Stimulated activated CD4-positive, alpha-beta T cell treated with anti-CD3 and anti-CD28 coated beads, Interleukin-4, amount 100 ng/mL, for 24 hours (primary cell): ENCODE measurements at places on chromosomes 1 and 21.

- no peak for DNase-seq
Observed at GRCh38 chr1:234745844-234746797, 136.1 kb upstream of the IRF2BP2 start.

DNA sequence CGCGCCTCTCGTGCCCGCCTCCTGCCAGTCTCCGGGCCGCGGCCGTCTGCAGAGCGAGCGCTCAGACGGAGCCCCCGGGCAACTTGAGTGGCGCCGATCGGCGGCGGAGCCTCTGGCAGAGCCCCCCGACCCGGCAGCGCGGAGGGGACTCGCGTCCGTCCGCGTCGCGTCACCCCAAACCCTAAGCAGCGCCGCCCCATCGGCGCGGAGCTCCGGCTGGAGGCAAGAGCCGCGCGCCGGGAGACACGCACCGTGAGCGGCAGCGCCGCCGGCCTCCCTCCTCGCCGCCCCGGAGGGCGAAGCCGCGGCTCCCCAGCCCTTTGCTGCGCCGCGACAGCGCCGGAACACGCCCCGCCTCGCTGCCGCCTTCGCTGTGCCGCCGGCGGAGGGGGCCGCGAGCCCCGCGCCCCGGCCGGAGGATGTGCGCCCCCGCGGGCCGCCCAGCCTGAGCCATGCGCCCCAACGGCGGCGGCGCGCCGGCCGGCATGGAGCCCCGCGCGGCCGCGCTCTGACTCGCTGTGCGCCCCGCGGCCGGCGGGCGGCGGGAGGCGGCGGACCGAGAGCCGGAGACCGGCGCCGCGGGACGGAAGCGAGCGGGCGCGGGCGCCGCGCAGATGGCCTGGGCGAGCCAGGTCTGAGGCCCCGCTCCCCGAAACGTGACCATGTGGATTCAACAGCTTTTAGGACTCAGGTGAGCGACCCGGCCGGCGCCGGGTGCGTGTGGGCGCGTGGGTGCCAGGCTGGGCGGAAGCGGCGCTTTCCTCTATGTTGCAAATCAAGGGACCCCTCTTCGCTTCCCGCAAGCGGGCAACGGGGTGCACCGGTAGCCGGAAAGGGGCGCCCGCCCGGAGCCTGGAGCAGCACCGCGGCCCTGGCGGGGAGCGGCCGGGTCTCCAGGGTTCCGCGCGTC, 610 bp downstream of the AJAP1 start:
- no peak for DNase-seq

DNA sequence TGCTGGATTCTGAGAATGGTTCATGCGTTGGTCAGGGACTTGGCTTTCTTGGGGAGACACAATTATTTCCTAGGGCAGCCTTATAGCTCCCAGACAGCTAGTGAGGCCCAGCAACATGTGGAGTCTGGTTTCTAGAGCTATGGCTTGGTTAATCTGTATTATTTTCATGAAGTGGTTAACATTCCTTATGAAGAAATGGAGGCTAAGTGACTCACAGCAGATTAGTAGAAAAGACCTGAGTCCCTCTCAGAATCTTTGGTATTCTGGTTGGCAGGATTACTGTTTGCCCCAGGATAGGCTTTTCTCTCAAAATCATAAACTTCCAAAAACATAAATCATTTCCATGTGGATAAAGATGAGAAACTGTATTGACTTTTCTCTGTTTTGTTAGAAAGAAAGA, 42.3 kb downstream of the DUSP10 start:
- no peak for DNase-seq

GRCh38 chr1:184935920-184936798, 38.1 kb downstream of the NIBAN1 start:
- DNase-seq: no peak

- DNase-seq: no peak
Observed at GRCh38 chr1:202029727-202030126, 19.3 kb downstream of the ELF3 start.

GRCh38 chr1:187641463-187641862, 812.7 kb downstream of the PLA2G4A start:
- no peak for DNase-seq

DNA sequence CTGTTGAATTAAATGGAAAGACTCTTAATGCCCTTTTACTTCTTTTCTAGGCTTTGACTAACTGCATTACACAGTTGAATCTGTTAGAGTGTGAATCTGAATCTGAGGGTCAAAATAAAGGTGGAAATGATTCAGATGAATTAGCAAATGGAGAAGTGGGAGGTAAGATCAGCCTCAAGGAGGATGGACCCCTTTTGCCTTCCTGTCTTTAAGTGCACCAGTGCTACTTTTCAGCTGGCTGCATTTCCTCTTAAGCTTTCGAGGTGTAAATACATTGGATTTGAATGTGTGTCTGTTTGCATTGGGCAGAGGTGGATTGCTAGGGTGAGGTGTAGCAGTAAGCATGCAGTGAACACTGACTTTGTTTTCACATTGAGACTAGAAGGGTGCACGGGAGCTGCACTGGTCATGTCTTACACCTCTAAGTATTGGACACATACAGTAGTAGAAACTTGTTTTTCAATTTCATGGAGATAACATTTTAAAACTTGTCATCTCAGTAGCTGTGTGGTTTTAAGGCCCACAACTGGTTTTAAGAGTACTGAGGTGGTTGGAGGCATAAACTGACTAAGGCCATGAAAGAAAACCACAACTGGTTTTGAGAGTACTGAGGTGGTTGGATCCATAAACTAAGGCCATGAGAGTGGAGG, 35.4 kb downstream of the MIA3 start:
- peak; percentile 20 for DNase-seq

GRCh38 chr1:57832612-57833011, 408.8 kb upstream of the DAB1 start:
- no peak for DNase-seq

DNA sequence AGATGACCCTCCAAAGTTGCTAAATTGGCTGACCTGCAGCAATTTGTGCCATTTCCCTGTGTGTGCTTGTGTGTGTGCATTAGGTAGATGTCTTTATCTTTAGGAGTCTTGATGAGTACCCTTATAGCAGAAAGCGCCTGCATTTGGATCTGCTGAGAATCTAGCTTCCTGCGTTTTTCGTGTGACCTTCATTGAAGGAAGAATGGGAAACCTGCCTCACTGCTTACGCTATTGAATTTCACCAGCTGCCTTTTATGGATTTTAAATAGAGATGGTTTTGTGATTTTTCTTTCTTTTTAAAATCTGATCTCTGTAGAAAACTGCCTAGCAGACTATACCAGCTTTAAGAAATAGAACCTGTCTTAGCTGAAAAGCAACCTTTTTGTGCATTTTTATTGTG, 124.5 kb downstream of the CACHD1 start:
- no peak for DNase-seq

DNA sequence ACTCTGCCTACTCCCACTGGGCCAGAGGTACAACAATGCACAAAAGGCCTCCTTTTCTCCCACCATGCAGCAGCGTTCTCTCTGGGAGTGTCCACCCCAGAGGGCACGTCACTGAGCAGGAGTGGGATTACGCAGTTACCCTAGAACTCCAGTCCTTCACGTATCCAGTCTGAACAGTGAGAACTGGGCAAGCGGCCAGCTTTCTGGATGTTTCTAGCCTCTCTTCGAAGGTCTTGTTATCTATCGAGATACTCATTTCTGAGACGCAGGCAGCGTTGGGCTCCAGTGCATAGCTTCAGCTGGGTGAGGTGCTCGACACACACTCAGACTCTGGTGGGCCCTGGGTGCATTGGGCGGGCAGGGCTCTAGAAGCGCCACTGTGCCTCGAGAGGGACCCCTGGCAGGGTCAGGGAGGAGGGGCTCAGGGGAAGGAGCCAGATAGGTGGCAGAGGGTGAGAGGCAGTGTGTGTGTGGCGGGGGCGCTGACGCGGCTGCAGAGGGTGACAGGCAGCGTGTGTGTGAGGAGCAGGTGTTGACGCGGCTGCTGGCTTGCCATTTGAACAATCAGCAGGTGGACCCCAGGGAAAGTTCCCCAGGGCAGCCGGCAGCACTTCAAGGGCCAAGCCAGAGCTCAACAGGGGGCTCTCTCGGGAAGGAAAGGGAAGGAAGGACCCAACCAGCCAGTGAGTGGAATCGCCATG, 27.9 kb downstream of the PRDM15 start:
- DNase-seq: no peak

DNA sequence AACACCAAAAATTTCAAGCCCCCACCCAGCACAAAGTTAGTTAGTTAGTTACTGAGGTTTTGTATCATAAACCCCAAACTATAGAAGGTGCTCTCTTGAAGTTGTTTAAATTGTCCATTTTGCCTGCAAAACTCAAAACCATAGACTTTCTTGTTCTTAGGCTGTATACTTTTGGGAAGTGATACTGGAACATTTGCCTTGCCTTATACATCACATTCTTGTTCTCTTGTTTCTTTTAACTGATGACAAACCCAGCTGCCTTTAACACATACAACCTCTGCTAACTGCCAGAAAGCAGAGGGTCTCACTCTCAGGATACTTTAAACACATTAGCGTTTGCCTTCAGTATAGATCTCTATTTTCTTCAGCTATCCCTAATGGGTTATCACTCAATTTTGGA, 570.5 kb downstream of the MRPL39 start:
- DNase-seq: no peak

DNA sequence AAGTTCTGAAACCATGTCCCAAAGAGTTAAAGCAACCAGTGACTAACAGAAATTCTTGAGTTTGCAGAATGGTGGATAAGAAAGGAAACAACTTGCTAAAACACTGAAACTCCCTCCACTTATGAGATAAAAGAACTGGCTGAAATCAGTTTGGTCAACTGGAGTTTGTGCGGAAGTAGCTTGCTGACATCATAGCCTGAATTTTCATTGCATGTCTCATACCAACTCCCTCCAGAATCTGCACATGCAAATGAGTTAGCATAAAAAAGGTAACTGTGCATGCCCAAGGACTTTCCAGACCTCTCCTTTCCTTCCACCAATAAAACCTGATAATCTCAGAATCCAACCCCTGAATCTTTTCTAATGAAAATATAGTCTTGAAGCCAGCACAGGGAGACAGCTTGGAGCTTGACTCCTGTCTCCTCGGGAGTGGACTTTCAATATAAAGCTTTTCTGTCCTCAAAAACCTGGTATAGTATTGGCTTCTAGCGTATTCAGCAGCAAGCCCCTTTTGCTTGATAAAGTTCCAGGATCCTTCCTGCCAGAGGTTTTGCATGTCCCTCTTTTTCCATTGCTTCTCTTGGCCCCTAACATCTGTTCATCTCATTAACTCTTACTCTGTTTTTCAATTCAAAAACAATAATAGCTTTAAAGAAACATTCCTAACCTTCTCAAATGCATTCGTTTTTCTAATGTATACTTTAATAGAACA, 785.8 kb upstream of the ADGRL4 start:
- DNase-seq: no peak

- DNase-seq: no peak
Observed at GRCh38 chr1:114976891-114977290, 52.7 kb upstream of the TSHB start.

DNA sequence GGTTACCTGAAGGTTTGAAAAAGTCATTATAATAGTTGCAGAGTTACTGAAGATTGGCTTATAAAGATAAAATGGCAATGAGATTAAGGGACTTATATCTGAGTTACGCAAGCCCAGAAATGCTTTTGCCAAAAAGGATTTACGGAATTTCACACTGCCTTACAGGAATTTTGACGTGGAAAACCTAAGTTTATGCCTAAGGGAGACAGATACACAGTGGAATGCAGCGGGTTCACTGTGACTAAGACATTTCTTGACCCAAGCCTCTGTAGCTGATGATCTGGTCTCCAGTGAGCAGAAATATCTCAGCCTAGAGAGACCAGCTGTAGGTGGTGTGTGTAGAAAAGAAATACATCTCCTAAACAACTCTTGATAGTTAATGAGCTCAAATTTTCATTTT, 10.1 kb upstream of the EXO1 start:
- DNase-seq: no peak

- DNase-seq: no peak
Observed at GRCh38 chr1:186289943-186290545, 85.0 kb downstream of the TPR start.

DNA sequence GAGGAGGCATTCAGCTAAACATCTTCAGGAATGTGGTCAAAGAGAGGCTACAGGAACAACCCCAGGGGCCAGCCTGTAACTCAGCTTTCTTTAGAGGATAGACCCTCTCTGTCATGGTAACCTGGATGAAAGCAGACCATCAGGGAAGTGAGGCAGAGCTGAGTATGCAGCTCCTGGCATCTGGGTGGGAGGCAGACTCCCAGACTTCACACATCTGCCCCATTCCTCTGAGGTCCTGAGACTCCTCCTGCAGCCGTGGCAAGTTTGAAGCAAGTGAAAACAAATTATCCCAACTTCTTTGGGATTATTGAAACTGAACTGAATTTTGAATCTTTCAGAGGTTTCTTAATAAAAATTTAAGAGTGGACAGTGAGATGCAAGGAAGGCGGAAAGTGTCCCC, 126.1 kb upstream of the KIAA0040 start:
- DNase-seq: no peak

DNA sequence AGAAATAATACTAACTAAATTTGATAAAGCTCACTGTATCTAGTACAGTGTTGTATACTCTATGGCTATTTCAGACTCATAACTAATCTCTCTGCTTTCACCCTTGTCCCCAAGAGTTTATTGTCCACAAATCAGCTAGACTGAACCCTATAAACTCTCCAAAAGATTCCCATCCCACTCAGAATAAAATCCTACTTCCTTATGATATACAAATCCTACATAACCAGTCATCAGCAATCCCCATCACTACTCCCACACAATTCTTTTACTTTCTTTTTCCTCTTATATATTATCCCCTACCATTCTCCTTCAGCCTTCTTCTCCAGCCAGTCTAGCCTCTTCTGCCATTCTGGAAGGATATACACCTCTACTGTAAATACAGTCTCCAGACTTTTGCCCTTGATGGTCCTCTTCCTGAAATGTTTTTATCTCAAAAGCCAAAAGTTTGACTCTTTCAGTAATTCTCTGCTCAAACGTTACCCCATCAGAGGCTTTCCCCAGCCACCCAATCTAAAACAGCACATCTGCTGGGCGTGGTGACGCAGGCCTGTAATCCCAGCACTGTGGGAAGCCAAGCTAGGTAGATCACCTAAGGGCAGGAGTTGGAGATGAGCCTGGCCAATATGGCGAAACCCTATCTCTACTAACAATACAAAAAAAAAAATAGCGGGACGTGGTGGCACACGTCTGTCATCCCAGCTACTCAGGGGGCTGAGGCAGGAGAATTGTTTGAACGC, 41.6 kb downstream of the ABL2 start:
- DNase-seq: no peak

DNA sequence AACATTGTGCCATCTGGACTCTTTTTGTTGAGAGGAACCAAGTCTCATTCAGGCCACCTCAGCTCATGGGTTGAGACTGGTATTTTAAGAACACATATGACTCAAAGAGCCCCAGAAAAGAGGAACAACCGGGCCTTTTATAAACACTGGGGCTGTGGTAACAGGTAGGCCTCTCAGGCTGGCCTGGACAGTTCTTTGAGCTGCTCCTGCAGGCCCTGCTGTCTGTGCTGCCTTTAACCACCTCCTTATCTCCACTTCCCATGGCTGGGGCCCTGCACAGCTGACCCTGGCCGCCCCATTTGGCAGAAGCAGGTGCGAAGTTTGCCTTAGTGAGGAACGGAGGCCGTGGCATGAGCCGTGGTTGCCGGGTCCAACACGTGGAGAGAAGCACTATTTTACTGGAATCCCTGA, 163.3 kb downstream of the RHOU start:
- DNase-seq: no peak
